ENCODE measurements at places on chromosomes 5 and 9.
A peak's percentile ranks its signal among the peaks of the same experiment; 100 is the strongest.

- peak; percentile 31 for DNase-seq
These were observed 185.2 kb downstream of the CCDC171 start for GRCh38 chr9:15738011-15738410.

- no peak for DNase-seq
These were observed 15.6 kb downstream of the RABL6 start for GRCh38 chr9:136823136-136824046.

- DNase-seq, result no peak
These were observed 655.7 kb upstream of the ITGA1 start for GRCh38 chr5:52132053-52132452.

GRCh38 chr9:115629879-115630840 lies 512.2 kb upstream of the TNC start:
- no peak for DNase-seq

GRCh38 chr5:79023947-79024346 lies 38.8 kb upstream of the ARSB start:
- no peak for DNase-seq

GRCh38 chr5:130243641-130244040 lies 339.4 kb downstream of the CHSY3 start:
- DNase-seq, result no peak

DNA sequence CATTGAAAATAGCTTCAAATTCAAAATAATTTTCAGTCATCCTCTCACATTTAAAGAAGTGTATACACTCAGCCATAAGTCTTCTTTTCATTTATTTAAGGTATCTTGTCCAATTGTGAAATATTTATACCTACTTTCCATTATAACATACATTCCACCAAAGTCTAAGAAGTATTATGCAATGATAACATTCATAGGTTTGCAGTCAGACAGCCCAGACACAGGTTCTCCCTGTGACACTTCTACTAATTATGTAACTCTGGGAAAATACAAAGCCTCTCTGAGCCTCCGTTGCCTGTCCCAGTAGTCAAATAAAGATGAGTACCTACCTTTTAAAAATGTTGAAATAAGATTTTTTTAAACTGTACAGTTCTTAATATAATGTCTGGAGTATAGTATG lies 320.9 kb upstream of the RPS23 start:
- DNase-seq, result no peak

DNA sequence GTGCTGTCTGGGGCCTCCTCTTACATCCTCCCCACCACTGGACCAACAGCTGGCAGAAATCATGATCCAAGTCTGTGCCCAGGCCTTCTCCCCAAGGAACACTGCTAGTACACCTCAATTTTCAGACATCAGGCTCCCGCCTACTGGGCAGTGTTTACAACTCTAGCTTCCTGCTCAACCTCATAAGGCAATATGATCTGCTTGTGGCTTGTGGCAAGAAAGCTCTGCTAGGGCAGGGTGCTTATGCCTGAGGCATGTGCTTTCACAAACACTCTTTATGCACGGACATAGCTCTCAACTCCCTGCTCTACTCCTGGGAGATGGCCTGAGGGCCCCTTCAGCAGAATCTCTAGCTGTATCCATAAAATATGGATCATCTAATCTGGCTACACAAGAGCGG lies 32.5 kb downstream of the SH3TC2 start:
- DNase-seq, result peak; percentile 70

- DNase-seq, result no peak
These were observed 60.4 kb downstream of the CSNK1A1 start for GRCh38 chr5:149490599-149491485.

- no peak for DNase-seq
These were observed 20.7 kb downstream of the OR2S2 start for GRCh38 chr9:35937227-35937626.

DNA sequence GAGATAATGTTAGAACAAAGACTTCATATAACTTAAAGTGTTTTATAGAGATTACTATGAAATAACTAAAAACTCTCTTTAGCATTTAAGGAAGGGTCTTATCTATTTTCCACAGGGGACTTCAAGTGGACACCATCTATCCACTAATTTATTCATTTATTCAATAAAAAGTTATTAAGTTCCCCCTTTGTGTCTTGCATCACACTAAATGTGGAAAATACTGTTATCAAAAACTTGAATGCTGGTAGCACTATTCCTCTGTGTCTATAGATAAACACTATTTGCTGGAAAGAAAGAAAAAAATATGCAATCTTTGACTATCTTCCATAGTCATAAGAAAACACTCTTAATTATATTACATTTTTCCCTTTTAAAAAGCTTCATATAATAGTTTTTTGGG lies 20.1 kb upstream of the ZNF622 start:
- DNase-seq, result no peak

DNA sequence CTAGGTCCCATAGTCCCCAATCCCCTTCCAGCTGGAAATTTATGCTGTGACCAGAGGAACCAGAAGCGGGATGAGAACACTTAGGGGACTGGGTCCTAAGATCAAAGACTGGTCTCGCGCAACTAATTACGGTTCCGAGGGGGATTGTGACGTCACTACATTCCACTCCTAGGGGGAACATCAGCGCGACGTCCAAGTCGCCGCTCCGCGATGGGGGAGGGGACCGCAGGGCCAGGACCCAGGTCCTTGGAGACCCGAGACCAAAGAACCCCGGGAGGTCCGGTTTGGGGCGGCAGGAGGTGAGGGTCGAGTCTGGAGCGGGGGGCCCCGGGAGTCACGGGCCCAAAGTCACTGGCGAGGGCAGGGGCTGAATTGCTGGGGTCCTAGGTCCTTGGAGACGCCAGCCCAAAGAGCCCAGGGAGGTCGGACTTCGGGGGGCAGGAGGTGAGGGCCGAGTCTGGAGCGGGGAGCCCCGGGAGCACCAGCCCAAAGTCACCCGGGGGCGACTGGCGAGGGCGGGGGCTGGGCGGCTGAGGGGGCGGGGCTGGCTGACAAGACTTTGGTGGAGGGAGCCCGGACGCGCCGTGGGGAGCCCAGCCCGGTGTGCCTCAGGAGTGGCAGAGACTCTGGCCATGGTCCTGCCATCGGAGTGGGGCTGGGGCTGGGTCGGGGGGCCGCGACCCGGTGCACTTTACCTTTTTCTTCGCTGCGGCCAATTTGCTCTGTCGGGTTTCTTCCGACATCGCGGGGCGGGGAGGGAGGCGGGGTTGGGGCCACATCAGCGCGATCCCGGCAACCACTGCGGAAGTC lies at the start of gene GOLGA2:
Gene GOLGA2 (minus strand): TSS at position 810 of the 810 bp plus-strand sequence. CDS start 31 bp downstream, at position 779.
- DNase-seq, result peak; percentile 88

GRCh38 chr9:94664801-94665200 lies 25.5 kb upstream of the FBP1 start:
- no peak for DNase-seq

DNA sequence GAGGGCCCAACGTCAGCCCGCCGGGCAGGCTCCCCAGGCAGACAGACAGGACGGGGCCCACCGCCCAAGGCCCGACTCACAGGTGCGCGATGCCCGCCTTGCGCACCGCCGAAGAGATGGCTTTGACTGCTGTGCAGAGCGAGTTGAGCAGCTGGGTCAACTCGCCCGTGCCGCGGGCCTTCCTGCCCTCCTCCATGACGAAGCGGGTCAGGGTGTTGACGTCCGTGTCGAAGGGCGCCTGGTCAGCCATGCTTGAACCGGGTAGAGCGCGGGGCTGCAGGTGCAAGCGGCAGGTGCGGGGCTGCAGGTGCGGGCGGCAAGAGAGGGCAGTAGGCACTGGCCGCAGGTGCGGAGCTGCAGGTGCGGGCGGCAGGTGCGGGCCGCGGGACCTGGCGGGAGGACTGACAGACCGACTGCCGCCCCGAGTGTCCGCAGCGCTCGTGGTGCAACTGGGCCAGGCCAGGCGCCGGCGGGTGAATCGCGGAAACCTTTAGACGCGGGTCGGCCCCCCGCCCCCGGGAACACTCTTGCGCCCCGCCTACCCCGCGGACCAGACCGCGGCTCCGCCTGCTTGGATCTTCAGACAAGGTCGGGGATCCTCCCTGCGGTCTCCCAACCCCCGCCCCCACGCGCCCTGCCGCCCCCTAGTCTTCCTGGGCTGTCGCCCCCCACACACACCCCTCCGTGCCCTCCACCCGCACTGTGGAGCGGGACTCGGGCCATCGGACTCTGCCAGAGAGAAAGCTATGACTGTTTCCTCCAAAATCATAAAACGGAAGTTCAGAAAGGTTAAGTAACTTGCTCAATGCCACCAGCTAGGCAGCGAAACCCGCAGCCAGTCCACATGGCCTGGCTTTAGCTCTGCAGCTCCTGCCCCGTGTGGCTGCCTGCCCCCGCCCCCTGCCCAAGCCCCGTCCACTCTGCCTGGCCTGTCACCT lies at the start of gene FBP1:
Gene FBP1 (minus strand): TSS at position 458 of the 938 bp plus-strand sequence. CDS start 208 bp downstream, at position 250.
- no peak for DNase-seq
